ACHN (cell line): ENCODE measurements at places on chromosomes 3 and 15.

- no peak for DNase-seq
Measured at GRCh38 chr15:74525309-74525708, 15.7 kb upstream of the ARID3B start.

GRCh38 chr3:99579246-99579645 is 59.1 kb upstream of the COL8A1 start:
- peak; percentile 42 for DNase-seq

DNA sequence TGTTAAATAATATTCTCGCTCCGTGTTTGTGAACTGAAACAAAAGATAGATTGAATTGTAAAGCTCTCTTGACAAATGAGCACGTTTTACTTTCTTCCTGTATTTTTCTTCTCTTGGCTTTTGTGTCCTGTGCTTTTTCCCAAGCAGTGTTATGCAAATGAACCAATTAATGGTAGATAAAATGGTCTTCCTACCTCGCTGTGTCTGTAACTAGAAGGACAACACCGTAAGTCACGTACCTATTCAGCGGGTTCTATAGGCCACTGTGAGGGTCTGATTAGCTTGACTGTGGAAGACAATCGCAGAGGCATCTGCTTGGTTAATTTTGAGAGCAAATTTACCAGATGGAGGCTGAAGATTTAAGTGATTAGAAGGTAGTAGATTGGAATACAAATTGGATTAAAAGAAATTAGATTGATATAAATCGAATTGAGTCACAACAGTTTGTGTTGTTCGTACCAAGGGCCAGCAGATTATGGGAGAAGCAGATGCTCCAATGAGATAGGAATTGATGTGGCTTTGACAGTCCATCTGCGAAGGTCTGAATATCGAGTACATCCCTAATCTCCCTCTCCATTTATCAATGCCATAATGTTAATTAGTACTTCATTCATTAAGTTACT is 40.2 kb downstream of the ROBO2 start:
- no peak for DNase-seq

GRCh38 chr15:100690032-100690794 is 87.8 kb downstream of the ASB7 start:
- DNase-seq = no peak

DNA sequence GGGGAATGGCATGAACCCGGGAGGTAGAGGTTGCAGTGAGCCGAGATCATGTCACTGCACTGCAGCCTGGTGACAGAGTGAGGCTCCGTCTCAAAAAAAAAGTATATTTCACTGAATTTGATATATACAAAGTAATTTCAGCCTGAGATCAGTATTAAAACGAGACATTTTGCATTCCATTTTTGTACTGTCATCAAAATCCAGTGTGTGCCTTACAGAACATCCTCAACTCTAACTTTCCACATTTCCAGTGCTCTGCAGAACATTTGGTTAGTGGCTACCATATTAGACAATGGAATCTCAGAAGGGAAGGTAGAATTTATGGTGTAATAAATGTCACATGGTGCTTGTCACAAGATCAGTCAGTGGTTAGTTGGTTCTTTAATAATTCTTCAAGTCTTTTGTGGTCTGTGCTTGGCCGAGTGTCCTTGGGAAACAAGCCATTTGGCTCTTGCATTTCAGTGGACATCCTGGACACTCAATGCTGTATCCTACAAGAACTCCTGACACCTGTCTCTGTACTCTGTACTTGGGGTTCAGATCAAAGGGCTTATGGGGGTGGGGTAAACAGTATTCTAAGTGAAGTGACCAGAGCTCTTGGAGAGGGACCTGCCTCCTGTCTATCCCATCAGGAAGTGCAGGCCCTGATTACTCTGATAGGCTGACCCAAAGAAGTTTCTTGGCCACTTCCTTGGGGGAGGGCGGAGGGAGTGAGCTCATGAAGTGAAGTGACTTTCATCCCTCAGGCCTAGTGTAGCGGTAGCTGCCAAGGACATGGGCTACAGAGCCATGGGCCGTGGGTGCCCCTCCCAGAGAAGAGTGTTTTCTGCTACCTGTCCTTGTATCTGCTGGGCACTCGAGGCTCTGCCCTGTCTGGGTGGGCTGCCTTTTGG is 3.7 kb downstream of the ACVR2B start:
- DNase-seq = no peak

GRCh38 chr15:39697509-39697908 is 85.1 kb downstream of the FSIP1 start:
- no peak for DNase-seq

DNA sequence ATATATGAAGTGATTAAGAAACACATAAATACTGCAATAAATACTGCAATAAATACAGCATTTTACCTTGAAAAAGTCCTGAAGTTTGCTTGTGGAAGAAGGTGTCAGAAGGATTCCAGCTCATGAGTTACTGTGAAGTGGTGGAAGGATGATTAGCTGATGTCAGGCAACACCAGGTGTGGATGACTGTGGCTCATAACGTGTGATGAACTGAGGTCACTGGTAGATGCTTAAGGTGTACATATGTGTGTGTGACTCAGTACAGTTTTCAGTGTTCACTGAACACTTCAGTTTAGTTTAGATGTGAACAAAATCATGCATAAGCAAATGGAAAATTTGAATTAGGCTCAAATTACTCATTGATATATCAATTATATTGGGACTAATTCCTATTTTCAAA is 1045.0 kb downstream of the NTRK3 start:
- no peak for DNase-seq

DNA sequence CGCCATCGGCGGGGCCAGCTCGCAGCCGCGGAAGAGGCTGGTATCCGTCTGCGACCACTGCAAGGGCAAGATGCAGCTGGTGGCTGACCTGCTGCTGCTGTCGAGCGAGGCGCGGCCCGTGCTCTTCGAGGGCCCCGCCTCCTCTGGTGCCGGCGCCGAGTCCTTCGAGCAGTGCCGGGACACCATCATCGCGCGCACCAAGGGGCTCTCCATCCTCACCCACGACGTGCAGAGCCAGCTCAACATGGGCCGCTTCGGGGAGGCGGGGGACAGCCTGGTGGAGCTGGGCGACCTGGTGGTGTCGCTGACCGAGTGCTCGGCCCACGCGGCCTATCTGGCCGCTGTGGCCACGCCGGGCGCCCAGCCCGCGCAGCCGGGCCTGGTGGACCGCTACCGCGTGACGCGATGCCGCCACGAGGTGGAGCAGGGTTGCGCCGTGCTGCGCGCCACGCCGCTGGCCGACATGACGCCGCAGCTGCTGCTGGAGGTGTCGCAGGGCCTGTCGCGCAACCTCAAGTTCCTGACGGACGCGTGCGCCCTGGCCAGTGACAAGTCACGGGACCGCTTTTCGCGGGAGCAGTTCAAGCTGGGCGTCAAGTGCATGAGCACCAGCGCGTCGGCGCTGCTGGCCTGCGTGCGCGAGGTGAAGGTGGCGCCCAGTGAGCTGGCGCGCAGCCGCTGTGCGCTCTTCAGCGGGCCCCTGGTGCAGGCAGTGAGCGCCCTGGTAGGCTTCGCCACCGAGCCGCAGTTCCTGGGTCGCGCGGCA is 1.8 kb downstream of the TLNRD1 start:
- no peak for DNase-seq

DNA sequence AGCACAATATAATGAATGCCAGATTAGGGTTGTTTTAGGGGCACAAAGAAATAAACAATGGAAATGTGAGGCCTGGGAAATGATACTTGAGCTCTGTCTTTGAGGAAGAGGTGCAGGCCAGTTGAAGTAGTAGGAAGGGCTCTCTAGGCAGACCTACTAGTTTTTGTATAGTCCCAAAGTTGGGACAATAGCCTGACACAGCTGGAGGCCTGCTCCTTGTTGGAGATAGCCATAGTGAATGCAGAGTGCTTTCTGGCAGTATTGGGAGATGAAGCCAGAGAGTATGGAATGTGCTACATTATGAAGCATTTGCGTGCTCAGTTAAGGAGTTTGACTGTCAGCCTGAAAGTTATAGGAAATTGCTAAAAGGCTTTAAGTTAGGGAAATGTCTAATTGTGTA is 251.2 kb upstream of the ZPLD1 start:
- DNase-seq = no peak

DNA sequence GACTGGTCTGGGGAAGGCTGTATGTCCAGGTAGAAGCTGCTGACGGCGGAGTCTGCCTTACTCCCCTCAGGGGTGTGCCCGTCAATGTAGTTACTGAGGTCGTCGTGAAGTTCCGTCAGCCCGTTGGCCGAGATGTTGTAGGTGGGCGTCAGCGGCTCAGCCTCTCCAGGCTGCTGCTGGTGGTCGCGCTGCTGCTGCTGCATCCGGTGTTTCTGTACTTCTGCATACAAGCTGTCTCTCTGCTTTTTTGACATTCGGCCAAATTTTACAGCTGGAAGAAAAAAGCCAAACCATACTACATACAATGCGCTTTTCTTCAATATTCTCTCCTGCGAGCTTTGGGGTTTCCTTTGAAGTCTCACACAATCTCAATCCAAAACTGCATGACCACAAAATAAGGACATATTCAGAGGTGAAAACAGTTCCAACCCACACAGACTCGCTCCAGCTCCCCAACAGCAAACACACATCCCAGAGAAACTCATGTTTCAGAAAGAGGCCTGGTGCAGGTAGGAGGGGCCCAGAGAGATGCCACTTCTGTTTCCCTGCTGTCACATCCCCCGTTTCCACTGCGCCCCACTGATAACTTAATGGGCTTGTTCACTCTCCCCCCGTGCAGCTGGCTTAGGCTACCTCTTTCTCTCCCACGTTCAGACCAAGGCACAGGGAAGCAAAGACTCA is 32.5 kb upstream of the ICE2 start:
- no peak for DNase-seq

DNA sequence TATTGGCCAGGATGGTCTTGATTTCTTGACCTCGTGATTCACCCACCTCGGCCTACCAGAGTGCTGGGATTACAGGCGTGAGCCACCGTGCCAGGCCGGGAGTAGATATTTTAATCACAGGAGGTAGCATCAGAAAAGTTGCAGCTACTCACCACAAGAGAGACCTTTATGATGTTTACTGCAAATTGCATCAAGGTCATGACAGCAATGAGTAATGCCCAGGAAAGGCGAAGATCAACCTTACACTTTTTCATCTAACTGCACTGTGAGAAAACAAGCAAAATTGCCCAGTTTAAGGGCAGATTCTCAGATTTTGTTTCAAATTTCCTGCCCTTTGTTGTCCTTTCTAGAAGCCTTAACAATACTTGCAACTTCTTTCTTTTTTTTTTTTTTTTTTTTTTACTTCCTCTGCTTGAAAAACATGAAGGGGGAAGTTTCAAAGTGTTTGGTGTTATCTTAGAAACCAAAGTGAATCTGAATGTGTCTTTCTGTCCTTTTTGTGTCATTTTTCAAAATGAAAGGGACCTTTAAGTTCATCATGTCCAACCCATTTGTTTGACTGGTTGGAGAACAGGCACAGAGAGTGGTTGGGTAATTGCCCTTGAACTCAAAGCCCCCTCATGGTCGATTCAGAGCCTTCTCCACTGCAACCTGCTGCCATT is 25.0 kb downstream of the TGFBR2 start:
- DNase-seq = no peak

DNA sequence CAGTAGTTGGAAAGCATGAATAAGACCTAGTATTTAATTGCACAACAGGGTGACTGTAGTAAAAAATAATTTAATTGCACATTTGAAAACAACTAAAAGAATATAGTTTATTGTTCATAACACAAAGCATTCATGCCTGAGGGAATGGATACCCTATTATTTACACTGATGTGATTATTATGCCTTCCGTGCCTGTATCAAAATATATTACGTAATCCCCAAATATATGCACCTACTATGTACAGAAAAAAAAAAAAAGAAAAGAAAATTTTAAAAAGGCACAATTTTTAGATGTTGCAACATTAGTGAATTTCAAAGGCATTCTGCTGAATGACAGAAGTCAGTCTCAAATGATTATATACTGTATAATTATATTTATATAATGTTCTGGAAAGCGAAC is 647.2 kb upstream of the BCHE start:
- DNase-seq = no peak

GRCh38 chr3:170852324-170852723 is 17.7 kb downstream of the RPL22L1 start:
- DNase-seq = no peak

DNA sequence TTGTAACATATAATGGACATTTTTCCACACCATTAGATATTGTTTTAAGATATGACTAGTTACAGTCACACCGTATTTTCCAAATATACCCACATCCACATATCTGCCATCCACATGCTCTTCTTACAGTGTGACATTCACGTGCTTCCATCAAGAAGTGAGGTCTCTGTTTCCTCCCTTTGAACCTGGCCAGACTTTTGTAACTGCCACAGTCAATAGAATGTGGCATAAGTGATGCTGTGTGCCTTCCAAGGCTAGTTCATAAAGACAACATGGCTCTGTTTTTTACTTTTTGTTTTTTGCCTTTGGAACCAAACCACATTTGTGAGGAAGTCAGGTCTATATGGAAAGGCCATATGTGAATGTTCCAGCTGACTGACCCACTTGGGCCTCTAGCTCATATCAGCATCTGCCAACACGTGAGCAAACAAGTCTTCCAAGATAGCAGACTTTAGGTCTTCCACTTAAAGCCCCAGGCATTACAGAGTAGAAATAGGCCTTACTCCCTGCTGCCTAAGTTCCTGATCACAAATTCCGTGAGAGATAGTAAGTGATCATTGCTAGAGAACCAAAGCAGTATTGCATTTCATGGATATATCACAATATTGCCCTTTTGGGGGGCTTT is 27.1 kb downstream of the EIF1B start:
- DNase-seq = no peak

GRCh38 chr3:110710603-110711002 is 361.0 kb upstream of the NECTIN3 start:
- DNase-seq = no peak

- DNase-seq = peak; percentile 86
Measured at GRCh38 chr15:37100109-37100965, at the start of gene MEIS2. TSS of gene MEIS2 (minus strand) at chr15:37100549. CDS start at chr15:37099466, 1,083 bp downstream.
